ENCODE measurements at places on chromosomes 1 and 21.

- no peak for DNase-seq
These were observed 52.2 kb downstream of the SSBP3 start for GRCh38 chr1:54353959-54354358.

DNA sequence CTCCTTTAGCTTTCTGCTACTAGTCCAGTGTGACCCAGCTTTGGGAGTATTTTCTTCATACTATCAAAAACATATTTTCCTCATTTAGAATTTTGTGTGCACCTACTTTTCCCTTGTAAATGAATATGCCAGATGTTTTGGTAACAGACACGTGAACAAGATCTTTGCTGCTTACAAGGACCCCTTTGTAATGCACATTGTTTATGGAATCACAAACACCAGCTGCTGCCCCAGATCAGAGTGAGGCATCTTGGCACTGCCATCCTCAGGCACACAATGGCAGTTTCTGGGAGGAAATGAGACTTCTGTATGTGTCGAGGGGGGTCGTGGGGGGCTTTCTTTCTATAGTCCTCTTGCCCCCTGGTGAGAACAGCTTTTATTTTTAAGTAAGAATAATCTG lies 115.7 kb downstream of the RGL1 start:
- DNase-seq = no peak

DNA sequence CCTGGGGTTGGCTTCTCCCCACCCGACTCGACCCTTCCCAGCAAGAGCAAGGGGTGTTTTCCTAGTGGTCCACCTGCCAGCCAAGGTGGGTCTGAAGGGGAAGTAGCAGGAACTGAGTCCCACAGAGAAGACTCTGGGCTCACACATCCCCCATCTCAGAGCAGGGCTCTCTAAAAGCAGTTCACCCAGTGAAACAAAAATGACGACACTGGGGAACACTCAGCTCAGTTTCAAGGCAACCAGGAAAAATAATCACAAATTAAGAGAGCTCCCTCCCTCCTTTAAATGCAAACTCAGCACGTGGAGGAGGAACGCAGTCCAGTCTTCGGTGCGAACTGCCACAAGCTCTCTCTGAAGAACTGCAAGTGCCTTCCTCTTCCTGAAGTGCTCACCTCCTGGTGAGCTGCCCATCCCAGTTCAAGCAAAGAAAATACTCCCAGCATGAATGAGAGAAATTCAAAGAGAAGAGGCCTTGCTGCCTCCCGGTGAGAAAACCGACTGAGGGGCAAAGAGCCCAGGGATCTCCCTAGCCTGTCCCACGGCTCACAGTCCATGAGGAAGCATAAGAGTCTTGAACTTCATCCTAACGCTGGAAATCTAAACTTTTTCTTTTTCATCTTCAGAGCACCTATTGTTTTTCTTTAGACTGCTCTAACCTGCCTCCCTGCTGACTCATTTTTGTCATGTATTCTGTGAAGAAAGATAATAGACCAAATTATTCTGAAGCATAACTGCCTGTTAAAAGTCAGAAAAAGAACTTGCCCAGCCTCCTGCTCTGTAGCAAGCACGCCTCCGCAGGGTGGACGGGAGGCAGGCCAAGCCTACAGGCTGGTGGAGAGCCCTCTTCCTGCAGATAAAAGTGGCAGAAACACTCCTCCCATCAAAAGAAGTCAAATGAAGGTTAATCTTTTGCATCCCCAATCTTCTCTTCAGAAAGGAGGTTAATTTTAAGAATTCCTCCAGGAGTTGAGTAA lies 281.4 kb downstream of the HHIPL2 start:
- DNase-seq = no peak

GRCh38 chr1:243234978-243235647 lies 20.0 kb downstream of the CEP170 start:
- no peak for DNase-seq

GRCh38 chr1:230760360-230760827 lies 13.2 kb downstream of the CAPN9 start:
- no peak for DNase-seq

DNA sequence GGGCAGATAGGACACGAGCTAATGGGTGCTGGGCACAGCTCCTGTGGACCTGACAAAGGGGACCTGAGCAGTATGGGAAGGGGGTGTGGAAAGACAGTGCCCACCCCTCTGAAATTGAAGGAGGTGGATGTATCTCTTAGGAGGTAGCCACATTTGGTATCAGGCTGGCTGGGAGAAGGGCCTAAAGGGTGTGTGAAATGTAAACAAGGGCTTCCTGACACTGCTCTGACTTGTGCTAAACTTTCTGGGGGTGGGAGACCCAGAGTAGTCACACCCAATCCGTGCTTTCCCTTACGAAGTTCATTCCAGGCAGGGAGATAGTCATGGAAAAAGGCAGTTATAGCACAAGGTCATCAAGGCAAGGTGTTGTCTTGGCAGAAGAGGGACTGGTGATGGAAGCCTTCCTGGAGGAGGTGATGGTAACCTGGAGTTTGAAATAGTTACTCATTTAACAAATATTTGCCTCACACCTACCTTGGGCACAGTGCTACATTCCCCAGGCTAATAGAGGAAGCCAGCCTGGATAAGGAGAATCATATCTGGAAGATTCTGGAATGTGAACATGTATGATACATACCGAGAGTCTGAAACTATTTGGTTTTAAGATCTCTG lies 5.3 kb upstream of the CCDC24 start:
- DNase-seq = no peak
